GM23338 (cell line): ENCODE measurements at places on chromosomes 2 and 18.

DNA sequence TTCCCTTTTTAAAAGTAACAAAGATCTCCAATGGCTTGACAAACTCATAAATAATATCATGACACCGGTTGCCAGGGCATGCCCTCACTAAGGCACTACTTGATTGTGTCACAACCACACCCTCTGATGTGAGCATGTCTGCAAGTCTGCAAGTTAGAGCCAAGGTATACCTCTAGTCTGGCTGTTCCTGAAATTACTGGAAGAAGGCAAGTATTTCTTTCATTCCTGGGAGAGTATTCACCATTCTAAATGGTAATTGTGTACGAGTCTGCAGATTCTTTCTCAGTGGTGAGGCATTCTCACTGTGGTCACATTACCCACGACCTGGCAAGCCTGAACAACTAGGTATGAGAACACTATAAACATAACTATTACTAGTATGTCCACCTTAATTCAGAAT is 25.7 kb upstream of the RNU4ATAC start:
- DNase-seq: no peak

DNA sequence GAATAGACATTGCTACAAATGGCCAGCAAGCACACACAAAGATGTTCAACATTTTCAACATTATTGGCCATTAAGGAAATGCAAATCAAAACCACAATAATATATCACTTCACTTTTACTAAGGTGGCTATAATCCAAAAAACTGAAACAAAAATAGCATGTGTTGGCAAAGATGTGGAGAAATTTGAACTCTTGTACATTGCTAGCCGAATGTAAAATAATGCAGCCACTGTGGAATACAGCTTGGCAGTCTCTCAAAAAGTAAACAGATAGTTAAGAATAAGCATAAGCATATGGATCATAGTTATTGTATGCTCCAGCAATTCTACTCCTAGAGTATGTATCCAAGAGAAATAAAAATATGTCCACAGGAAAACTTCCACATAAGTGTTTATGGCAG is 192.5 kb downstream of the EN1 start:
- no peak for DNase-seq

GRCh38 chr2:109110170-109110569 is 18.8 kb upstream of the SH3RF3 start:
- no peak for DNase-seq

DNA sequence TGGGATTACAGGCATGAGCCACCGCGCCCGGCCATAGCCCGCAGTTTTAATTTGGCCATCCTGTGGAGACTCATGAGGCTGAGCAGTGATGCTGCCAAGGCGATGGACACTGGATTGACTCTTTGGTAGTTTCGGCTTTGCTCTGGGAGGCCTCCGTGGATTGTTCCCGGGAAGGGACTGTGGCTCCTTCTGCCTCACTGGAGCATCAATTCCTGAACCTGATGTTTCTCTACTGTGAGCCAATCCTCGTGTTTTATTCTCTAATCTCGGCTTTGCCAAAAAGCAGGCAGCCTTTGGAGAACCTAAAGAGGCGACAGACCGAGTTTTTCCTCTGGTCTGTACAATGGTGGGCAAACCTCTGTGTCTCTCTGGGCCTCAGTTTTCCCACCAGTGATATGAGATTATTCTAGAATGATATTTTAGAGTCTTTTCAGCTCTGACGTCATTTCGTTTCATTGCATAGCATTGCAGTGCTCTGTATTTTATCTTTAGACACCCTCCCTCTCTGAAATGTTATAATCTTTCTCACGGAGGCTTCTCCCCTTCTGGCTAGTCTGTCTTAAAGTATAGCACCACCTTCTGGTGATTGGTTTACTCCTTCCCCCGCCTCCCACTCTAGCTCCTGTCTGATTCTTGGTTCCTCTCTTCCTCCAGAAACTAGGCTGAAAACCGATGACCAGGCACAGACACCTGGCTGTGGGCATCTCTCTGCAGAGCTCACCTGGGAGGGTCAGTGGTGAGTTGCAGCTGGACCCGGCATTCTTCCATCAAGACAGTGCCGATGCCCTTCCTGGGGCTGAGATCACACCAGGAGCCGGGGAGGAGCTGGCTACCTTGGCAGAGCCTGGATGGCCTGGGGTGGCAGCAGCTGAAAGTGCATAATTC is 341.3 kb downstream of the MYCN start:
- peak; percentile 86 for DNase-seq

DNA sequence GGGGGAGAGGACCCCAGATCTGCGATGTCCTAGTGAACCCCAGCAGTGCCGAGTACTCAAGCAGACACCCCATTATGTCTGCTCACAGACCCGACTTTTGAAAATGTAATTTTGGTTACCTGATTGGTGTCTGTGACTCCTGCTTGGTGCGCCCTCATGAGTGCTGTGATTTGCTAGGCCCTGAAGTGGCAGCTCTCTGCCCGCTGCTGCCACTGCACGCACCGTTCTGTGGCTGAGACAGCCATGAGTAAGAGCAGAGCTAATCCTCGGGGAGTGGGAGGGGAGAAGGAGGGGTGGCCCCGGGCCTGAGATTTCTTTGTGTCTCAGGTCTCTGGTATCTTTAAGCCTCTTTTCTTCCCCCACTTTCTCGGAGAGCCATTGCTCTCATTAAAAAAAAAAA is 18.2 kb downstream of the FHOD3 start:
- no peak for DNase-seq

- DNase-seq: no peak
Observed at GRCh38 chr2:159094173-159094737, 125.8 kb downstream of the TANC1 start.

DNA sequence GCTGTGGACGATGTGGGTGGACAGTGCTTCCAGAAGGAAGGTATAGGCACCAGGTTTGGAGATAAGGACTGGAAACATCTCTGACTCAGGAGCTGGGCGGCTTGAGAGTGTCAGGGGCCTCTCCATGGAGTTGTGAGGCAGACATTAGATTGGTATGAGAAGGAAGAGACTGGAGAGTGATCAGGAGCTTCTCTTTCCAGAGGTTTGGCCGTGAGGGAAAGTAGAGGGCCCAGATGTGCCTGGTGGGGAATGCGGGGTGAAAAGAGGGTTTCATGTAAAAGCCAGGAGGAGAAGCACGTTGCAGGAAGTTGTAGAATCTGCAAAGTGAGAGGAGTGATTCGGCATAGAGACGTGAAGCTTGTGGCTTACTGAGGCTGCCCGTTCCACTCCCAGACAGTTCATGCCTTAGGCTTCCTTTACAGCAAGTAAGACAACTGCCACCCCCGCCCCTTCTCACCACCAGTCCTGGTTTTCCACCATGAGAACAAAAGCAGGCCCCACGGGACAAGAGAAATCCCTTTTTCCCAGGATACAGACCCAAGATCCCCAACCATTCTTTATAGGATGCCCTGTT is 166.3 kb upstream of the HDAC4 start:
- no peak for DNase-seq

- no peak for DNase-seq
Observed at GRCh38 chr2:23519334-23519651, 134.3 kb downstream of the KLHL29 start.
